ENCODE measurements at places on chromosomes 3 and 15.

DNA sequence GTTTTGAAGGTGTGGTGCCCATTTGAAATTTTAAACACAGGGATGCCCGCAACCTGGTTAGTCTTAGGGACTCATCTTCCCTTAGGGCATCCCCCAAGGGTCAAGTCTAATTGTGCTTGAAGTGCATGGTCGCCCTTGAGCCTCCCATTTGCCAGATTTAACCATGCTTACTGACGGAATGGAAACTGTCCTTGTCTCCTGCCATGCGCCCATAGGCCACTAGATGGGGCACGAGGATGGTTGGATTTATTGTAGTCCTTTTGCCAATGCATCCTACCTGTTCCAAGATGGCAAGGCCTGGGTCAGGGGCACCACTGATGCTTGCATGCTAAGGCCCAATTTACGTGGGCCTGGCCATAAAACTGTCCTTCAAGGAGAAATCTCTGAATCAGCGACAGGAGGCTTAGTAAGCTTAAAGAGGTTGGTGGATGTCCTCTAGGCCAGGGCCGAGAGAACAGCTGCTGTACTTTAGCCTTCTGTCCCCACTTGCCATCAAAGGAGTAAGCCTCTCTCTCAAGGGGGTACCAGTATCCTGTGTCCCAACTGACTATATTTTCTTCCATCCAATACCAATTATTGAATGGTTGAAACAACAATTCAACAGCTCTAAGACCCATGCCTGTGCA is 355.4 kb downstream of the OTOL1 start:
- peak; percentile 49 for DNase-seq

- no peak for DNase-seq
Observed at GRCh38 chr15:66462627-66463026, 34.9 kb downstream of the SNAPC5 start.

DNA sequence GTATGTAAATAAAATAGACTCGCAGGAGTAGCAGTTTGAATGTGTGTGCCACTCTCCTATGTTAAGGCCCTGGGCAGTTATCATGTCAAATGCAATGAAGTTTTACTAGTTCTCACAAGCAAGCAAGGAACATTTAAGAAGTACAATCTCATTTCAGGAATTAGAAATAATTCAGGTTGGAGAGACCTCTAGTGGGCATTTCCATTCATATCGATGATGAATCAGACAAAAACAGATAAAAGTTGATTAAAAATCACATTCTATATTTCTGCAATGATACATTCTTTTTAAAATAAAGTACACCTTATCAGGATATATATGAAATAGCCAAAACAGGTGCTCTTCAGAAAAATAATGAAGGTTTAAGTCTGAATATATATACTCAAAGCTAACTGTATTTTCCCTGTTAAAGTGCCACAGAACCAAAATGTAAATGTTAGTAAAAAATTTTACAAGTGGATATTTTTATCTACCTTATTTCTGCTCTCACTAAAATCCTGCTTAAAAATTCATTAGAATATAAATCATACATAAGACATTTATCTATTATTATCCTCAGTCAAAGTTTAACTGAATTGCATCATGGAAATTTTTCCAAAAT is 492.4 kb upstream of the FRG2C start:
- no peak for DNase-seq

GRCh38 chr3:110479731-110480130 is 591.9 kb upstream of the NECTIN3 start:
- DNase-seq = no peak

DNA sequence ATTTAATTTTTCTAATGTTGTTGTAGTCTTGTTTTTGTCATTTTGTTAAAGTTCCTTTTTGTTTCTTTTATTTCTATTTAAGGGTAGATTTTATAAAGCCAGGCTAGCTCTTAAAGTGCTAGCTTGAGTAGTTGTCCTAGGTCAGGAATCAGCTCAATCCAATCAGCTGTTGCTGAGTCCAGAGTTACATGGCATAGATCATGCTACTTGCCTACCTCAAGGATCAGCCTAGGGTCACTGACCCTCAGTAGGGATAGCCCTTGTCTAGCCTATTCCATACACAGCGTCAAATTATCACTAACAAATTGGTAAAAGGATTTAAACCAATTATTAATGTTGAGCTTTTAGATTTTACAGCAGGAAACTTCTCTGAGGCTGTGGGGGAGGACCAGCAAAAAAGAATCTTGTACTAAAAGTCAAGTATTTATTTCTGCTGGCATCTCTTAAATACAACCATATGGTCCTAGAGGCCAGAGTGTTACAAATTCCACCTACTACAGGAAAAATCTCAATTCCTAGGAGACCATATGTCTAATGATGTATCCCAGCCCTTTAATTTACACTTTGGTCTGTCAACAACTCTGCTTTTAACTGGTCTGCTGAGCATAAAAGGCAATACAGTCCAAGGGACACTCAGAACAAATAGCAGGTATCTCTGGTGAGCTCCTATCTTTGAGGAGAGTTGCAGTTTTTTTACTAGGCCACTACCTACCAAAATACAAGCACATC is 138.3 kb upstream of the PTPRG start:
- no peak for DNase-seq

Measured in progenitor cell of endocrine pancreas (in vitro differentiated cells).